Hindlimb muscle (tissue), 1 donor: ENCODE measurements at places on chromosomes 16 and 17.
A peak's percentile ranks its signal among the peaks of the same experiment; 100 is the strongest.

- no peak for DNase-seq
Measured at GRCh38 chr16:78794581-78795250, 695.3 kb downstream of the WWOX start.

DNA sequence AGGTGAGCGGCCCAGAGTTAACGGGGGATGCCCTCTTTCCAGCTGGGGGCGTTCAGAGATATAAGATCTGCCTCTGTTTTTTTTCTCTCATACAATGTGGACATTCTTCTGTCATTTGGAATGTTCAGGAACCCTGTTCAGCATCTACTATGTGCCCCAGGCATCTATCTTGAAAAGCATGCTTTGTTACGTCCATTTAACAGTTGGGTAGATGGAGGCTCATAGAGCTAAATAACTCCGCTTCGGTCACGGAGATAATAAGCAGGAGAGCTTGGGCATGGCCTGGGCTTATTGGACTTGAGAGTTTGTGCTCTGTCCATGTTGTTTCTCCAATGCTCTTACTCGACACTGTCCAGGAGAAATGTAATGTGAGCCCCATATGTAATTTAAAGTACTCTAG, 6.1 kb downstream of the DHODH start:
- no peak for DNase-seq

GRCh38 chr17:19265755-19266154, 28.6 kb downstream of the EPN2 start:
- DNase-seq: no peak

- no peak for DNase-seq
Measured at GRCh38 chr16:85449191-85449884, 163.8 kb upstream of the GSE1 start.

DNA sequence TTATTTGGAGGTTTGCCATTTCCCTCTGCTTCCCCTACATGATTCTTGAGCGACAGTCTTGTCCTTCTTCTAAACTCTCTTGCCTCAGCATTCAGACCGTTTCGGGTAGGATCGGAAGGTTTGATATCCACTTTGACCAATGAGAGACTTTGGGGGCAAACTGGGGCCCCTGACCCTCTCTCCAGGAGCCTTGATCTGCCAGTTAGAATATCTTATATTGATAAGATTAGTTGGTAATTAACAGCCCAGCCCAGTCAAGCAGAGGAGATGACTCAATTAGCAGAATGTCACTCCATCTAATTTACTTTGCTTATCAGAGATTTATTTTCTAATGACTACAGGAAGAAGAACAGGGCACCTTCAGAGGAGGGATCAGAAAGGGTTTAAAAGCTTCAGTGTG, 532.8 kb downstream of the XYLT1 start:
- DNase-seq: no peak

- no peak for DNase-seq
Measured at GRCh38 chr17:43817826-43818225, 15.1 kb downstream of the MPP3 start.

- no peak for DNase-seq
Measured at GRCh38 chr17:4215882-4216570, 47.8 kb downstream of the ANKFY1 start.

DNA sequence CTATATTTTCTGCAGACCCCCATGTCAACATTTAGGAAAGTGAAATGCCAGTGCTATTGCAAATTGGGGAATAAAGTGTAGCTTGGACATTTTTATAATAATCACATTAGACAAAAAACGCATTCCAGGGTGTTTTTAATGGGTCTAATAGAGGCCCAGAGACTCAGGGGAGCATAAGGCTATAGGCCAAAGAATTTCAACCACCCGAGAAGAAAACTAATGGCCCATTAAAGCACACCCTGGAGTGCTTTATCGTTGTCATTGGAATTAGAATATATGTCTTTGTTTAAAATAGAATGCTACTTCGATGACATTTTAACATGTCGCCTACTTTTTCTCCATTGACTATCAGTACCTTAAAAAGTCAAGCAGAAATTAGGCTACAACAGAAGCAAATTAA, 414.1 kb upstream of the CDH8 start:
- DNase-seq: no peak

GRCh38 chr17:7354262-7354843, 603 bp upstream of the TMEM95 start:
- DNase-seq: no peak

- no peak for DNase-seq
Measured at GRCh38 chr16:69553332-69553731, 12.4 kb upstream of the NFAT5 start.

- DNase-seq: no peak
Measured at GRCh38 chr16:72220875-72221629, 49.1 kb upstream of the PMFBP1 start.

GRCh38 chr16:86355531-86355930, 154.8 kb upstream of the FOXF1 start:
- DNase-seq: no peak

- no peak for DNase-seq
Measured at GRCh38 chr17:60652454-60653247, 25.0 kb upstream of the BCAS3 start.

- DNase-seq: peak; percentile 82
Measured at GRCh38 chr17:31843070-31843745, 15.8 kb downstream of the COPRS start.

GRCh38 chr17:58324056-58324408, 4.6 kb downstream of the TSPOAP1 start:
- DNase-seq: no peak

DNA sequence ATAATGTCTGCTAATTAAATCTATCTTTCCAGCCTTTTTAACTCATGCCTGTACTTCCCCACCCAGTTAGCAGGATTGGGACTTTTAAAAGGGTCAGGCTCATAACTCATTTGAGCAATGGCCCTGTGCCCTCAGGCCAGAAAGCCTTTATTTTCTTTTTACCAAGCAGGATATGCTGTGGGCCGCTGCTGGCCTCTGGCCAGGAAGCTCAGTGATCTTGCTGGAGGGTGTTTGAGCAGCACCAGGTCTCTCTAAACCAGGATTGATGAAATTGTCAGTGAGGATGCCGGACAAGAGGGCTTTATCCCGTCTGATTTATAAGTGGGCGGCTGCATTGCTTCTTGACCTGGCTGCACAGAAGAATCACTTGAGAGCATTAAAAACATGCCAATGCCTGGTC, 187.8 kb downstream of the RAB11FIP4 start:
- DNase-seq: no peak

DNA sequence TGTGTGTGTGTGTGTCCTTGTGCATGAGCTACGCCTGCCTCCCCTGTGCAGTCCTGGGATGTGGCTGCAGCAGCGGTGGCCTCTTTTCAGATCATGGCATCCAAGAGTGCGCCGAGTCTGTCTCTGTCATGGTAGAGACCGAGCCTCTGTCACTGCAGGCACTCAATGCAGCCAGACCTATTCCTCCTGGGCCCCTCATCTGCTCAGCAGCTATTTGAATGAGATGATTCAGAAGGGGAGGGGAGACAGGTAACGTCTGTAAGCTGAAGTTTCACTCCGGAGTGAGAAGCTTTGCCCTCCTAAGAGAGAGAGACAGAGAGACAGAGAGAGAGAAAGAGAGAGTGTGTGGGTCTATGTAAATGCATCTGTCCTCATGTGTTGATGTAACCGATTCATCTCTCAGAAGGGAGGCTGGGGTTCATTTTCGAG, 22.5 kb downstream of the STAT5A start:
- DNase-seq: no peak

DNA sequence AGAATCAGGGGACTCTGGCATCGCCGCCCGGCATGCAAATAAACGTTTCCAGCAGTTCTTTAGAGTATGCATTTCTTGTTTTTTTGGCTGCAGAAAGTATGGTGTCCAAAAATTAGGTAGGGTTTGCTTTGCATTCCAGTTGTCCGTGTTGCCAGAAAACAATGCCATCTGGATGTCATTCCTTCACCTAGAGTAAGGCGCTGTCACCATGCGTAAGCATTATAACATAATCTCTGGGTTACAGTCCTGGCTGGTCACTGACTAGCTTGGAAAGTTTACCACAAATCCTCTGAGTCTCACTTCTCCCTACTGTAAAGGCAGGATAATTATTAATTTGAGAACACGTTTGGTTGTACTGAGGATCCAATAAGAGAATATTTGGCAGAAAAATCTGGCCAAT, 457.7 kb downstream of the XYLT1 start:
- peak; percentile 16 for DNase-seq

GRCh38 chr17:7816926-7817642, 16.9 kb upstream of the KDM6B start:
- no peak for DNase-seq

- no peak for DNase-seq
Measured at GRCh38 chr17:75238684-75239191, 22.7 kb downstream of the GGA3 start.

- DNase-seq: no peak
Measured at GRCh38 chr16:29854520-29855100, 8.4 kb downstream of the CDIPT start.

DNA sequence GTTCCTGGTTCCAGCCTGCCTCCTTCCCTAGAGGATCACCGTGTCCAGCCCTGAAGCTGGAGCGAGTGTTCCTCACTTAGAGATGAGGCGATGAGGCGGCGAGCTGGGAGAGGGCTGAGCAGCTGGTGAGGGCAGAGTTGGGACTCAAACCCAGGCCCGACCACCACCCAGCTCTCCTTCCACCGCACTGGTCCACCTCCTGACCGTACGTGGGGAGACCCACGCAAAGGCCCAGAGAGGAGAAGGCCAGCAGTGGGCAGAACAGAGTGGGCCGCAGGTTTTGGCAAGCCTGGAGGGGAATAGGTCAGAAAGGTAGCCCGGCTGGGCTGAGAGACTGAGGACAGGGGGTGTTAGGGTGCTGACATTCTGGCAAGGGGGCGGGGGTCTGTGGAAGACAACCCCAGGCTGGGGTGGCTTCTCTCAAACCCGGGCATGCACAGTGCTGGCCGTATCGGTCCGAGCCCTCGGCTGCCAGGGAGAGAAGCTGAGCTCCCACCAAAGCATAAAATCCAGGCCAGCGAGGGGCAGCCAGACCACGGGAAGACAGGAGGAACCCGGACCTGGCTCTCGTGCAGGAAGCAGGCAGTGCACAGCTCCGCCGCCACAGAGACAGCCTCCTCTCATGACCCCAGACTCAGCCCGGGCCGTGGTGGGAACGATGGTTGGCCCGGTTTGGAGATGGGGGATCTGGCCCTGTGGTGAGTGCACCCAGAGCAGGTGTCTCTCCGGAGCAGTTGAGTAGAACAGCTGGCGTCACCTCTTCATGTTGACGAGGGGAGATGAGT, 24.9 kb downstream of the MLYCD start:
- no peak for DNase-seq

DNA sequence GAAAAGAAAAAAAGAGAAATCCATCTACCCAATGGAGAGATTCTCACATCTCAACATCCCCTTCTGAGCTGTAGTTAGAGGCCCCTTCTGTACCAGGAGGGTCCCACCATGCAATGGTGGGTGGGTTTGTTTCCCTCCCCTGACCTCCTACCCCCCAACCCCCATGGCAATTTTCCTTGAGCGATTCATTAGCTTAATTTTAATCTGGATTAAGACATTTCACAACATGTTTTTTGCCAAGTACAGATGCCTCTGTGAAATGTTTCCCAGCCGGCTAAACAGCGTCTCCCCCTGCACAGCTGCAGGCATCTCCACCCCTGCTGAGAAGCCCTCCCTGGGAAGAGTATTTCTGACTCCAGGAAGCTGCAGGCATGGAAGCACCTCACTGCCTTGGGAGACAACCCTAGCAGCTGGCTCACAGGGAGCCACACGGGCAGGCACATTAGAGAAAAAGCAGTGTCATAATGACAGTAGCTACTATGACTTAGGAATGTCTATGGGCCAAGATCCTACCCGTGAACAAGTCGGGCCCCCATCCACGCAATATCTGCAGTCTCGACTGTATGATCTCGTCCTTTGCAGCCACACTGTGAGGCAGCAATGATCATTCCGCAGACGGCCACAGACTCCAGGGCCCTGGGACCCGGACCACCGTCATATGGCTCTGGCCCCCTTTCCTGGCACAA, 117.3 kb downstream of the ADCY9 start:
- peak; percentile 66 for DNase-seq

- no peak for DNase-seq
Measured at GRCh38 chr17:16935241-16935663, 36.7 kb downstream of the TNFRSF13B start.

DNA sequence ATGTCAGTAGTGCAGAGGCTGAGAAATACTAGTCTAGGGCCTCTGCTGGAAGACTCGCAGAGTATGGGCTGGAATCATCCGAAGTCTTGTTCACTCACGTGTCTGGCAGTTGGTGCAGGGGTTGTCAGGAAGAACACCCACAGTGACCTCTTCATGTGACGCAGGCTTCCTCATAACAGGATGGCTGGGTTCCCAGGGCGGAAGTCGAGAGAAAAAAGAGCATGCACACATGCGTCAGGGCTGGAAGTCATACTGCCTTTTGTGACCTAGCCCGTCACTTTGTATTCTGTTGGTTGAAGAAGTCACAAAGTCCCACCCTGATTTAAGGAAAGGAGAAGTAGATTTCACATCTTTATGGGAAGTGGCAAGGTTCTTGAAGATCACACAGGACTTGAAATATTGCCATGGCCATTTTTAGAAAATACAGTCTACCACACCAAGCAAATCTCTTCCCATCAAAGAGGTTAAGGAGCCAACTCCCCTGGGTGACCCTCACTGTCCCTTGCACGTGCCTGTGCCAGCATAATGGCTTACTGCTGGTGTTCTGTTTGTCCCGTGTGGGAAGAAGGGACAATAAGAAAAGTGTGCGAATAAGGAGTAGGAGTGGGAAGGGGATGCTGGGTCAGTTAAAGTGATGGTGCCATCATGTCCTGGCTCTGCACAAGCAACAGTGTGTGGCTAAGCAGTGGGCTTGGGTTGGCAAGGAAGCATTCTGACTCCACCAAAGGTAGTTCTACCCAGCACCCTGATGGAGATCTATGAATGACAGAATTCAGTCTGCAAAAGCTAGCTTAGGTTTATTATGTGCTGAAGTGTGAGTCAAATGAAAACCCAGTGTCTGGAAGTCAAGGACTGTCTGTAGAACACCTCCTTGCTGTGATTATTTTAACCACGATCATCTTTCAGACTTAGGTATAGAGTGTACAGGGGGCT, 28.1 kb downstream of the HEATR3 start:
- DNase-seq: peak; percentile 47

- DNase-seq: no peak
Measured at GRCh38 chr17:17120701-17121100, 78.4 kb downstream of the MPRIP start.

DNA sequence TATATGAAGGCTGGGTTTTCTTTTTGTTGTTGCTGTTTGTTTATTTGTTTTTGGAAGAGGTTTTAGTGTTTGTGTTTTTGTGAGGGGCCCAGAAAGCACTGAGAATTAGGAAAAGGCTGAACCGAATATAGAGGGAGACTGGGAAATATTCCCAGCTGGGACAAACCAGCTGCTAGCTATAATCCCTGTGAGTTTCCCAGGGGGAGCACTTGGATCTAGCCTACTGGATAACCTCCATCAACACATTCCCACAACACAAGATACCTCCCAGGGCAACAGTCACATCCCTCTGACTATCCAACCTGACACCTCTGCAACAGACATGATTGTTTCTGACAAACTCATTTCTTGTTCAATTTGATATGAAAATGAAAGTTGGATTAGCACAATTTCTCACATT, 16.7 kb downstream of the CDH11 start:
- DNase-seq: no peak

GRCh38 chr17:55160501-55160900, 104.3 kb upstream of the HLF start:
- no peak for DNase-seq

GRCh38 chr17:27756467-27757371, 43.6 kb downstream of the NOS2 start:
- peak; percentile 35 for DNase-seq
